Effector memory CD4-positive, alpha-beta T cell (primary cell): ENCODE measurements at places on chromosomes 4 and X.

- DNase-seq: no peak
Observed at GRCh38 chrX:17372052-17372451, 2.9 kb upstream of the NHS start.

DNA sequence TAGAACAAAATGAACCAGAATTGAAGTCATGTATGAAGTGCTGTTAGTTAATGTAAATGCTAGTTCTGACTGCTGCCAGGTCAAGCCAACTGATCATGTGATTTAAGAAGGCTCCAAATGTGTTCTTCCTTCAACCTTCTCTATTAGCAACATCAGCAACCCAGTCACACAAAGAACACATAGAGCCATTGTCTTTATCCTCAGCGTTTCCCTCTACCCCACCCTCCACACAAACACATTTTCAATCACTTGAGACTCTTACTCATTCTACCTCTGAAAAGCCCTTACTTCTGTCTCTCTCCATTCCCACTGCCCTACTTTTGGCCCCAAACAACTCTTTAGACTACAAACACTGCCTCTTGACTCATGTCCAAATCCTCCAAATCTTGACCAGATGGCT, 89.7 kb upstream of the KDR start:
- no peak for DNase-seq

DNA sequence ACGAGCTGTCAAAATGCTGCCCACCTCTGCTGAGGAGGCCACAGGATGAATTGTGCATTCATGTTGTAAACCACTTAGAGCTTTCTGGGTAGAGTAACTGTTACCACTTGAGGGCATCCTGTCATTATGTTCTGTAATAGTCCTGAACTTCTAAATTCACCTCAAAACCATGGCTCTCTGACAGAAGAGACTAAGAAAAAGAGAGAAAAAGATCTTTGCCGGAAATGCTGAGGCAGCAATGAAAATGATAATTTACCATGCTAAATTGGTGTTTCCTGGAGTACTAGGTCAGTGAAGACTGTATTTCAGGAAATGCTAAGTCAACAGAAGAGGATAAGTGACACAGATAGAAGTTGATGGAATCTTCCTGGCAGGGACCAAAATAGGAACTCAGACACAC, 942.3 kb upstream of the SLIT2 start:
- DNase-seq: no peak

DNA sequence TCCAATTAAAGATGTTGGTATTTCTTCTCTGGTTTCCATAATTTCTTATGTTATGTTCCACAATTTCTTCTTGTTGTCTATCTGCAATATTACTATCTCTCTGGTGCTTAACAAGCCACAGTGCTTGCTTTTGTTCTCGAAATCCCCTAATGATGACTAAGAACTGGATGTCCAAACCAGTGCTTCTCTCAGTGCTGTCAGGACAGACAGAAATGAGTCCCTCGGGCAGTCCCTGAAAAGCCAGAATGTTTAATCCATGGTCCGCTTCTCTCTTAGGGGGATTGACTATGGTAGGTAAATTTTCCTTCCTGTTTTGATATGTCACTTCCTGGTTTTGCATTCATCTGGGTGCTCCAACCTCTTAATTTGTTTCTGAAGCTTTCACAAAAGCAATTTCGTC, 321.6 kb upstream of the PCDH10 start:
- DNase-seq: no peak

DNA sequence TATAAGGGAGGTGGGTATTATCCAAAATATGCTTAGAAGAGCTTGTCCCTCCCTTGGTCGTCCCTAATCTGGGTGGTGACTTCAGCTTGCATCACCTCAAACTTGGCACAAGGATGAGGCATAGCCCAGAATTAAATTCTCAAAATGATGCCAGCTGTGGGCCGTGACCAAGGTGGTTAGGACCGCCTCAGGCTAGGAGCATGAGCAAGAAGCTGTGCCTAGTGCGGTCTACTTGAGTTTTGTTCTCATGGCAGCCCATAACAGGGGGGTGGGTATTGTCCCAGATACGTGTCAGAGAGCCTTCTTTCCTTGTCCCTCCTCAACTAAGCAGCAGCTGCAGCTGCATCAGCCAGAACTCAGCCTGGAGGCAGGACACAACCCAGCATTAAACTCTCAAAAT, 2620.0 kb downstream of the PCDH7 start:
- no peak for DNase-seq

DNA sequence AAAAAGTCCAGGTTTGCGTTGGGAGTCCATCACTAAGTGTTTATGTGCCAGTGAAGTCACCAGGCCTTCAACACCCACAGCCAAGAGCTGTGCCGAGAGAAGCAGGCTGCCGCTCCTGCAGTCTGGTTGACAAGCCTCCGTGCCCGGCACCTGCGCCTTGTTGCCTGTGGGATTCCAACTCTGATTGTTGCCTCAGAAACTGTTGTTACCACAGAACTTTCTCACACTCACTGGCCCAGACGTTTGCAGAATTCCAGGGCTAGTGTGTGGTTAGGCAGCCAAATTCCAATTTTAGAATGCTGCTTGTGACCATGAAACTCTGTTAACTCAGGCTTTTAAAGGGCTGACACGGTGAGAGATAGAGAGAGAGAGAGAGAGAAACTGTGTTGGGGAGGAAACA, 119.5 kb upstream of the LIMCH1 start:
- DNase-seq: no peak

DNA sequence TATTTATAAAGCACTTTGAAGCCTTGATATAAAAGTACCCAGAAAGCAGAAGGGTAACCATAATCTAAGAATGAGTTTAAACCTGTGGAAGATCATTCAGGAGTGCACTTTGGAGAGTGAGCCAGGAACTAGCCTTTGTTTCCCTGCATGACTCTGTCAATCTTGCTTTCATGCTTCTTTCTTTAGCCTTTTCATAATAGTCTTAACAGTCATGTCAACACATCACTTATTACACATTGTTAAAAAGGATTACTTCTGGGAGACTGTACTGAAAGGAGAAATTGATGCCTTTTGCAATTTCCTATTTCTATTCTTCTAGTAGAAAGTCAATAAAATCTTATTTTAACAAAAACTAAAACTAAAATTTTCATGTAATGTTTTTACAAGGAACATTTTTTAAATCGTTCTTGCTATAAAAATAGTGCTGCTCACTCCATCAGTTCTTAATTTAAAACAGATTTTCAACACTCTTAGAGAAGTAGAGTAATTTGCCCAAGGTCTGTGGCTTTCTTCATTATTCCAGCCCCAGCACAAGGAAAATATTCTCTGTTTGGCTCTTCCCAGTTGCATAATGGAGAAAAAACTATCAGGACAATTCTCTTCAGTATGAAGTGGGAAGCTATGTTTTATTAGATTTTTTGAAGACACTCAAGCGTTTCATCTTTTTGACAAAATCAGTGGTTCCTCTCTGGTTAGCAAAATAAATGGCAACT, 35.4 kb upstream of the SPP1 start:
- no peak for DNase-seq

DNA sequence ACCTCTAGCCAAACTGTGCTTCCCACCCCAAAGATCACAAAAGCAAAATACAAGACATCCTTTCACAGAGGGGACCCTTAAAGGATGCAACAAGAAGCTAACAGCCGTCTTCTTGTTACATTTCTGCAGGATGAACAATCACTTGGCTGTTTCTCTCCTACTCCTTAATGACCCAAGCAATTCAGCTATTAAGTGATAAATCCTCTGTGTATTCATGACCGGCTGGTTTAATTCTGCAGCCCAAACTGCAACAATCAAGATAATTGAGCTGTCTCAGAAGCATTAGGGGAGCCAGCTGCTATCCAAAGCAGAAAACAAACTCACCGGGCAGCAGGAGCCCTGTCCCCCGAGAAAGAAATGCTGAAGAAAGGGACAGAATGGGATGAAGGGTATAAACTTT, 85.9 kb upstream of the ACSL4 start:
- DNase-seq: no peak

GRCh38 chrX:10875995-10876394, 235.1 kb upstream of the HCCS start:
- no peak for DNase-seq

GRCh38 chr4:74968456-74969164, 35.7 kb downstream of the PARM1 start:
- DNase-seq: no peak

GRCh38 chr4:38131371-38132091, 171.3 kb downstream of the PTTG2 start:
- peak; percentile 63 for DNase-seq

- DNase-seq: no peak
Observed at GRCh38 chr4:109313168-109314133, 11.0 kb upstream of the COL25A1 start.

- DNase-seq: no peak
Observed at GRCh38 chr4:144578681-144579080, 67.3 kb upstream of the HHIP start.

DNA sequence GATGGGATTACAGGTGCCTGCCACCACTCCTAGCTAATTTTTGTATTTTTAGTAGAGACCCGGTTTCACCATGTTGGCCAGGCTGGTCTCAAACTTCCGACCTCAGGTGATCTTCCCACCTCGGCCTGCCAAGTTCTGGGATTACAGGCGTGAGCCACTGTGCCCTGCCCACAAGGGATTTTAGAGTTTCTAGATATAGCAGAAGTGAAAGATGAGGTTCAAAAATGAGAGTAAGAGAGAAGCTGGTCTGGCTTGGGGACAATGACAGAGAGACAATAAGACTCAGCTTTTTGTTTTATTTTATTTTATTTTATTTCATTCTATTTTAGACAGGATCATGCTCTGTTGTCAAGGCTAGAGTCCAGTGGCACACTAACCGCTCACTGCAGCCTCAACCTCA, 30.6 kb downstream of the TRIM61 start:
- no peak for DNase-seq

GRCh38 chr4:165133150-165133549, 20.5 kb upstream of the TMEM192 start:
- DNase-seq: no peak

DNA sequence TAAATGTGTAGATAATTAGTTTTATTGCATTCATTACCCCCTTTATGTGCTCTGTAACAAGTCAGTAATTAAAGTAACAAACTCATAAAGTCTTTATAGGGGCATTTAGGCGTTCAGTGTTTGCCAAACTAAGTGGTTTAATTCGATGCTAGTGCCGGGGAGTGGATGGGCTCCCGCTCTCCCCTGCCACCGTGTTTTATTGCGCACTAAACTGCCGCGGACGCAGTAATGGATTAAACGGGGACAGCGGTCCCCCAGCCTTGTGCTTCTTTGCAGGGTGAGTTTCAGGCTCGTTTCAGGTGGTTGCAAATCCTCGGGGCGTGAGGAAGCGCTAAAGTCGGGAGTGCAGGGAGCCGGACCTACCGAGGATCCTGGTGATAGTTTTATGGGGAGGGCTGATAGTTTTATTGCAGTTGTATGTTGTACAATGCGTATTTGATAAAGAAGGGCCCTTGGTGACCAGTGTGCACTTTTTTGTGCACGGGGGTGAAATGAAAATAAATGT, 1.6 kb upstream of the PHOX2B start:
- no peak for DNase-seq

DNA sequence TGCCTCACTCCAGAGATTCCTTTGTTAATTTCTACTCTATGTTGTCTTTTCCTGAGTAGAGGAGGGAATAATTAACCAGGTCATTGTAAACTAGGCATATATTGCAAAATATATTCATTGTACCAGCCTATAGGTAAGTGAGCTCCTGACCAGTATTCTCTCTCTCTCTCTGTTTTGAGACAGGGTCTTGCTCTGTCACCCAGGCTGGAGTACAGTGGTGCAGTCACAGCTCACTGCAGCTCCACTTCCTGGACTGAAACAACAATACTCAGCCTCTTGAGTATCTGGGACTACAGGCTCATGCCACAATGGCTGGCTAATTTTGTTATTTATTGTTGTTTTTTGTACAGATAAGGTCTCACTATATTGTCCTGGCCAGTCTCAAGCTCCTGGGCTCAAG, 198.3 kb downstream of the ARAP2 start:
- DNase-seq: no peak

DNA sequence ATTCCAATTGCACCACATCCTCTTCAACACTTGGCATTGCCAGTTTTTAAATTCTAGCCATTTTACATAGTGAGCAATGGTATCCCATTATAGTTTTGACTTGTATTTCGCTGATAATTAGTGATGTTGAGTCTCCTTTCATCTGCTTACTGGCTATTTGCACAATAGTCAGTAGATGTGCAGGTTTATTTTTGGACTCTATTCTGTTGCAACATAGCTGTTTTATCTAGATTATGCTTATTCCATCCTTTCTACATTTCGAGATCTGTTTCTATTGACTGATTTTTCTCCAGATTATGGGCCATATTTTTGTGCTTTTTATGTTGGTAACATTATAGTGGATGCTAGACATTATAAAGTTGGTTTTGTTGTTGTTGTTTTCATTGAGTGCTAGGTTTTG, 106.1 kb downstream of the WWC2 start:
- no peak for DNase-seq

DNA sequence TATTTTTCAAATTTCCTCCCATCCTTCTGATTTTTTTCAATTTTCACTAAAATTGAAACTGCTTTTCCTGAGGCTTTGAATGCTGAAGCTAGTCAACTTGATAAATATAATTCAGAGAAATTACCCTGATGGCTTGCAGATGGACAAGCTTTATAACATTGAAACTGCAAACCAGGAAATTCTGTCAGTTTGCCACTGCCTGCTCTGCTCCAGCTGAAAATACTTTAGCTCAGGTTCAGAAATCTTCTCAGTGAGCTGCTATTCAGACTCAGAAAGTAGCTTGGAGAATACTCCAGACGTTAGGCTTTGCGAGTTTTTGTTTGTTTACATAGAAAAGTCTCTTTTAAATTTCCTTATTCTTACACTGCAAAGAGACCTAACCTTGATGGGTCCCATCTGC, 1574.7 kb downstream of the STIM2 start:
- no peak for DNase-seq

DNA sequence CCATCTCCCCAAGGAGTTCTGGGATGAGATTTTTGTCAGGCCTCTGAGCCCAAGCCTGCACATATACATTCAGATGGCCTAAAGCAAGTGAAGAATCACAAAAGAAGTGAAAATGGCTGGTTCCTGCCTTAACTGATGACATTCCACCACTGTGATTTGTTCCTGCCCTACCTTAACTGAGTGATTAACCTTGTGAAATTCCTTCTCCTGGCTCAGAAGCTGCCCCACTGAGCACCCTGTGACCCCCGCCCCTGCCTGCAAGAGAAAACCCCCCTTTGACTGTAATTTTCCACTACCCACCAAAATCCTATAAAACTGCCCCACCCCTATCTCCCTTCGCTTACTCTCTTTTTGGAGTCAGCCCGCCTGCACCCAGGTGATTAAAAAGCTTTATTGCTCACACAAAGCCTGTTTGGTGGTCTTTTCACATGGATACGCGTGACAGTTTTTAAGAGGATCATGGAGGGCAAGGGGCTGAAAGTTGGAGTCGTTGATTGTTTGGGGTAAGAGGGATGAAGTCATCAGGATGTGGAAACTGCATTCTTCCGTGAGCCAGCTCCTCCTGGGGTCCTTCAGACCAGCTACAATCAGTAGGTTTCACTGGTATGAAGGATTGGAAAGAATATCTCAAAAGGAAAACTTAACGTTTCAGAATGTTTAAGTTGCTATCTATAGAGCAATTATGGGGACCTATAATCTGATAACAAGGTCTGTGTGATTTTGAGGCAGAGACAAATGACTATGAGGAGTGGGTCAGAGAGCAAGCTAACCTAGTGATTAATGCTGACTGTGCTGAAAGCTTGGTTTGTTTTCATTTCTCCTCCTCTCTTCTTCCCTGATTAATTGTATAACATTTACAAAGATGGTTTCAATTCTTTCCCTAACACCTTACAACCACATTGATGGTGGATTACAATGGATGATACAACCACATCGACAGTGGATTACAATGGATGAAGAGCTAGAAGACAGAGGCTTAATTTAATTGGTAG, 28.6 kb upstream of the MAGEA11 start:
- no peak for DNase-seq

GRCh38 chr4:75496406-75496805, 17.8 kb downstream of the RCHY1 start:
- no peak for DNase-seq

GRCh38 chr4:88991746-88992145, 65.2 kb downstream of the FAM13A start:
- DNase-seq: no peak
